ENCODE measurements at places on chromosomes 16 and 17.

DNA sequence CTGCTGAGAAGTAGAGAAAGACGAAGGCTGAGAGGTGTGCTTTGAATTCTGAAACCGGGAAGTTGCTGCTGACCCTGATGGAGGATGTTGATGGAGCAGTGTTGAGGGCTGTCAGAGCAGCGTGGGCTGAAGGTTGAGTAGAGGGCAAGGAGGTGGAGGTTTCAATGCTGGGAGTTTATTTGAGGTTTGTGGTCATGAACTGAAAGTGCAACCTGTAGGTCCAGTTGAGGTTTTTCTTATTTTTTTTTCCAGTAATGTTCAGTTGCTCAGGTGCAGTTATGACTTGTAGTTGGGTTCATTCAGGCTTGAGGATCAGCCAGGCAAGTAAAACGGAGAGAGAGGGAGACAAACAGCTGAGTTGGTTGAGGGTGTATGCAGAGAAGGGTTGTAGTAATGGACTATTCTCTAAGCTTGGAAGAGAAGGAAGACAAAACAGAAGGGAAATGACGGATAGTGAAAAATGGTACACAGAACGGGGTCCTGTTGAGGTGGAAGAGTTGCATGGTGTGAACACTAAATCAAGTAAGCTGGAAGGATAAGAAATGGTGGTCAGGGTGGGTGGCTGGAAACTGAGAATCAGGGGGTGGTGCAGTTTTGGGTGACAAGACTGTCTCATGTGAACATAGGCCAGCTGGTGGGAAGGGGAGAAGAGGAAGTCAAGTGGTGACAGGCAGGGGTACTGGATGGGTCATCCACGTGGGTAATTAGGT is 8.7 kb upstream of the UBE2G1 start:
- DNase-seq: no peak

DNA sequence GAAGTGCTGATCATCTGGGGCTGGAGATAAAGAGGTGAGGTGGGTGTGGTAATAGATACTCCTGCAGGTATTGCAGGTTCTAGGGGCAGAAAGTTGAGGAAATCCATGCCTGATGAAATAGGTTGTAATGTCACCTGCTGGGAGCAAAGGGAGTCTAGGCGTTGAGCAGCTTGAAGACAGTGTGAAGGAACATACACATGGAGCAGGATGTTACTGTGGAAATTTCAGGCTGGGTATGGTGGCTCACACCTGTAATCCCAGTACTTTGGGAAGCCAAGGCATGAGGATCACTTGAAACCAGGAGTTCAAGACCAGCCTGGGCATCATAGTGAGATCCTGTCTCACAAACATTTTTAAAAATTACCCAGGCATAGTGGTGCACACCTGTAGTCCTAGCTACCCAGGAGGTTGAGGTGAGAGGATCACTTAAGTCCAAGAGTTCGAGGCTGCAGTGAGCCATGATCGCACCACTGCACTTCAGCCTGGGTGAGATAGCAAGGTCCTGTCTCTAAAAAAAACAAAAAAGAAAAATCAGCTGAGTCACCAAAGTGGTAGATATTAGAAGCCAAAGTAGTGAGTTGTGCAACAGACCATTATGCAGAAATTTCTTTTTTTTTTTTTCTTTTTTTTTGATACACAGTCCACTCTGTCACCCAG is 9.1 kb upstream of the CRYBA1 start:
- no peak for DNase-seq

- no peak for DNase-seq
Measured at GRCh38 chr16:24988593-24989338, 26.4 kb downstream of the ARHGAP17 start.

DNA sequence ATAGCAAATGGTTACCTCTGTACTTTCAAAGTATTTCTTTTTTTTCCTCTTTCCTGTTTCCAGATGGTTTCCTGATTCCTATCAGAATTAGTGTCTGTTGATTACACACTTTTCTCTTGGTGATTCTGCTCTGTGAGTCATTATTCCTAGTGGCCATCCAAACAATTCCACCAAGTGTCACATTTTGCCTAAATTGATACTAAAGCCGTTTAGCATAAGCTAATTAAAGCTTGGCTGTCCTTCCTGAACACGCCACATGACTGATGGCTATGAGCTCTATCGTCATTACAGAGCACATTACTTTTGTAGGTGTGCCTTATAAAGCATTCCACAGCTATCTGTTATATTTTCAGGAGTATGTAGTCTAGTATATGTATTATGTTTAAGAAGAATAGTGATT is 671.2 kb downstream of the CDH8 start:
- no peak for DNase-seq

DNA sequence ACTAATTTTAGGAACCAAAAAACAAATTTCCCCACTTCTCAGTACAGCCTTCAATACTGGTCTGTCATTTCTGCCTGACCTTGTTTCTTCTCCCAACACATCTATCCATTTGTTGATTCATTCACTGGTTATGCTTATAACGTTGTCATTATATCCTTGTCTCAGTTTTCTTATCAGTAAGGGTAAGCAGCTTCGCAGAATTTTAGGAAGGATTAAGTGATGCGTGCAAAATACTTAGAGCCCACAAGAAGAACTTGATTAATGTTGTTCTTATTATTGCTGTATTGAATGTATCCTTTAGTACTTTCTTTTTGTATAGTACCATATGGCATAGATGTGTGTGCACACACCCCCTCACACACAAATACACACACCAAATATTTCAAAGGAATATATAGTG is 403.5 kb upstream of the HSBP1 start:
- DNase-seq: no peak

DNA sequence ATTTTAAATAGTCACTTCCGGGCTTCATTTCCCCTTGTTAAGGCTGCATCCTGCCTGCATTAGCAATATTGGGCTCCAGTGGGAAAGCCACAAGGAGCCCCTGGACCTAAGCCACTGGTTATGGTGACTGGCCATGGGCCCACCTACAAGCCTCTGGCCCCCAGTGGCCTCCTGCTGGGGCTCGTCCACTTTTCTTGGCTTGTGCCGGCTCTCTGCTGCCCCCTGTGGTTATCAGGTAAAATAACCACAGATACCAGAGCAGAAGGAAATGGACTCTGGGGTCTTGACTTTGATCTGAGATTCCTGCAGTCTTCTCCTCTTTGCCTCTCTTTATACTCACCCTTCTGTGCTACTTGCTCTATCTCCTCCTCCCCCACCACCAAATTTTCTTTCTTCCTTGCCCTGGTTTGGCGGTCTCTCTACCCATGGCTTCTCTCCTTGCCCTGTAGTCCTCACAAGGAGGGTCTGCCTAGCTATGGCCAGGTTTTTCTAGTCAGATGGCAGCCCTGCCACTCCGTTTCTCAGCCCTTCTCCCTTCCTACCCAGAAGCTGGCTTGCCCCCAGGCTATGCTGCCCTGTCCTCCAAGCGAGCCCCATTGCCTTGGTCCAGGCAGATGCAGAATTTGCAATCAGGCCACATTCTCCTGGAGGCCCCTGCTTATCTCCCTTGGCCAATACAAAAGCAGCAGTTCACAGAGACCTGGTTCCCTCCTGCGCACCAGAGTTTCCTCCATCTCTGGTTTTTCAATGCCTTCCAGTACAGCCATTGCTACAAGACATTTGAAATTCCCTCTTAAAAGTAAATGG is 82.9 kb upstream of the RCVRN start:
- DNase-seq: no peak

GRCh38 chr17:10798332-10798749 is 5.6 kb downstream of the TMEM238L start:
- DNase-seq: no peak

GRCh38 chr17:60043846-60044245 is 34.9 kb downstream of the HEATR6 start:
- DNase-seq: no peak

- no peak for DNase-seq
Measured at GRCh38 chr16:49021136-49021535, 260.5 kb downstream of the CBLN1 start.

- DNase-seq: no peak
Measured at GRCh38 chr17:6061290-6061689, 8.9 kb upstream of the WSCD1 start.

- DNase-seq: no peak
Measured at GRCh38 chr17:15083225-15083624, 181.9 kb downstream of the PMP22 start.

DNA sequence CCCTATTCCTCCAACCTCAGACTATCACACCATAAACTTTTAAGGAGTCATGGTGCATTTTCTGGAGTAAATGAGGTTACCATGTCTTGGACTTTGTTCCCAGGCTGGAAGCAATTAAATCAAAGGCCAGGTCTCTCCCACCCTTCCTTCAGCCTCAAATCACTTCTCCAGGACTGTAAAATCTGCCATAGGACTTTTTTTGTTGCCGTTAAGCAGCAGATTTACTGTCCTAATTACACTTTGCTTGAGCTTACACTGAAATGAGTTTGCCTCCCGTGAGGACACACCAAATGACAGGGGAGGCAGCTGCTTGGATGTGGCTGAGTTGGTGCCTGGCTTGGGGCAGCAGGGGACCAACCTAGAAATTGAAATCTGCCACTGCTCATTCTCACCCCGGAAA is 14.7 kb downstream of the DCAKD start:
- no peak for DNase-seq

DNA sequence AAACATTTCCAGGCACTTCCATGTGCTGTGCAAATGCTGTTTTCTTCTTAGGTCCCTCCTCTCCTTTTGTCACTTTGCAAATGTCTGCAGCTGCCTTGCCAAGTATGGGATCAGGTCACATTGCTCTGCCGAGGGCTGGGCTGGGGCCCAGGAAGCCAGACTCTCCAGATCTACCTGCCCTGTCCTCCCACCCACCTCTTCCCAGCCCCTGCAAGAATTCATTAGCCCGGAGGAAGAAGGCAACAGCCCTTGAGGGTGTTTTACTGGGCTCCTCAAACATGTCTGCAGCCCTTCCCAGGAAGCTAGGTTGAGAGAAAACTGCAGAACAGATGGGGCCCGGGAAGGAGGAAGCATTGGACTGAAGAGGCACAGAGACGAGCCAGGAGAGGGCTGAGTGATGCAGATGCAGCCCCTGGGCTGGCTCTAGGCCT is 47.1 kb downstream of the WSB1 start:
- no peak for DNase-seq

- DNase-seq: no peak
Measured at GRCh38 chr16:10569621-10570020, 10.8 kb downstream of the EMP2 start.

Data from esophagus squamous epithelium (tissue), 5 donors.